ENCODE measurements at places on chromosomes 2 and 18.

DNA sequence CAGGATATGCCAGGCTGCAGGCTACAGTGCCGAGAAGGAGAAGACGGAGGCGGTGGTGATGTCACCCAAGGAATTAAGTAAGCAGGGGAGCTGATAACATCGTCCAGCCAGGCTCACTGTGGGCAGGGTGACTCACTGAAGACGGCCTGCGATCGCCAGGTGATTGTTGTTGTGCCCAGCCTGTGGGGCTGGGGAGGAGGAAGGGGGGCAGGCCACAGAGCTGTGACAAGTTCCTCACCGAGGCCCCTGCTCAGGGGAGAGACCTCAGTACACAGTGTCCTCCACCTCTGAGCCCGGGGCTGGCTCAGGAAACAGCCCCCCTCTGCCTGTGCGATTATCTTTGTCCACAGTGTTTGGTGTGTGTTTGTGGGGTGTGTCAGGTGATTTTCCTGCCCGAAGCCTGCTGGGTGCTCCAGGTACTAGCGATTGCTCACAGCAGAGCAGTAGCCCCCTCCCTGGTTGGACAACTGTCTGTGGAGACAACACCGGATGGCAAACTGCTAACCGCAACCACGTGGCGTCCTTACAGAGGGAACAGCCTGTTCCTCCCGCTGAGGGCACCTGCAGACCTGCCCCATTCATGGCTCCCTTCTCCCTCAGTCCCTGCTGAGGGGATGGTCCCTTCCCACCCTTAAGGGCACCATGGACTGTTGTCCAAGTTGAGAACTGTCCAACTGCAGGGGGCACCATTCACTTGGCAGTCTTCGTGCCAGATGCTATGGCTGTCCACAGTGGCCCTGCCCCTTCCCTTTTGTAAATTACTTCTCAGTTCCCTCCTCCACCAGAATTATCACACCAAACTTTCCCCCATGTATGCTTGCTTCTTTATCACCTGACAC lies 95.1 kb downstream of the ZFP36L2 start:
- peak; percentile 97 for DNase-seq

GRCh38 chr2:222794585-222795449 lies 66.0 kb upstream of the ACSL3 start:
- no peak for DNase-seq

DNA sequence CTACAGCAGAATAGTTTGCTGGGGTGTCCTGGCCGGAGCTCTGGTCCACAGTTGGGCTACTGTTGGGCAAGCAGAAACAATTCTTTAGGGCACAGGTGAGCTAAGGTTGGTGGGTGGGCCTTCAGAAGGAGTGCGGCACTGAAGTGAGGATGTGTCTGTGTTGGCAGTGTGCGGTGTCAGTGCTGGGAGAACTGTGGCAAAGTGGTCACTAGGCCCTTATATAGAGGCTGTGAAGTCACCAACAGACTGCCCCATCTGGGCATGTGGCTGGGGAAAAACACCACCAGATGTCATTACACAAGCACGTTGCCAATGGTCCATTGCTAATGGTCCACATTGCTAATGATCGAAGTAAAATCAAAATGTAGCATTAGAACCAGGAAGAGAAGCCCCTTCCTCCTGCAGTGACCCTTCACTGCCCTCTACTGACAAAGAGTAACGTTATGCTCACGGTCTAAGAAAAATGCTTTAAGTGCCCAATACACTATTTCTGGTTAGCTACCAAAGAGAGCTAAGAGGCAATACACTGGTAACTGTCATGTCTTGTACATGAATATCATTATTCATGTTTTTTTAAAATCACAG lies 21.3 kb downstream of the SCN1A start:
- DNase-seq, result peak; percentile 16

DNA sequence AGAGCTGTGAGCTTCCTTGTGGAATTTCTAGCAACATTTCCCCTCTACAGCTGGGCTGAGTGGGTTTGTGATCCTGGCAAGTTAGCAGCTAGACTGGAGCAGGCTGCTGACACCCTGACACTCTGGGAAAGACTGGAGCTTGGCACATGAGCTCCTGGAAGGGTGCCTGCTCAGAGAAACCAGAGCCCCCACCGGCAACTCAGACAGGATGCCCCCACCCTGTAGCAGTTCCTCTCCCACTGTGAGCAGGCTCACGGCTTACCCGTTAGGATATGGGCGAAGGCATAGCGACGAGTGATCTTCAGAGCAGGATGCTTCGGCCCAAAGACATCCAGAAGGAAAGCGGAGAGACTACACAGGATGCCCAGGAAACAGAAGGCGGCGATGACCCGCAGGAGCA lies 11.2 kb downstream of the TMEM127 start:
- no peak for DNase-seq

GRCh38 chr2:202933958-202934357 lies 21.9 kb downstream of the CARF start:
- DNase-seq, result no peak

DNA sequence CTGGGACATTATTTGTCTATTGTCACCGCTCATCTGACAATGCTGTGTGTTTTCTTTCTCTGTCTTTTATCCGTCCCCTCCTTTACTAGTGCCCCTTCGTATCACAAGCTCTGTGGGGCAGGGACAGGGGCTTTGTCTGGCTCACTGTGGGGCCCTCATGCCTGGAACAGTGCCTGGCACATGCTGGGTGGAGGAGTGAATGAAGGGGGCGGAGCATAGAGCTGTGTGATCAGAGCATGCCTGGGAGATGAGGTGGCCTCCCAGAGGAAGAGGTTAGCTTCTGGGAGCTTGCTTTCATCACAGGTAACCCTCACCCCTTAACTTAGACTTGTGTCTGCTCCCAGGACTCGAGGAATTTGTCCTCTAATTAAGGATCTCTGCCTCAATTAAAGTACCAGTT lies 16.4 kb downstream of the MTCL1 start:
- no peak for DNase-seq

DNA sequence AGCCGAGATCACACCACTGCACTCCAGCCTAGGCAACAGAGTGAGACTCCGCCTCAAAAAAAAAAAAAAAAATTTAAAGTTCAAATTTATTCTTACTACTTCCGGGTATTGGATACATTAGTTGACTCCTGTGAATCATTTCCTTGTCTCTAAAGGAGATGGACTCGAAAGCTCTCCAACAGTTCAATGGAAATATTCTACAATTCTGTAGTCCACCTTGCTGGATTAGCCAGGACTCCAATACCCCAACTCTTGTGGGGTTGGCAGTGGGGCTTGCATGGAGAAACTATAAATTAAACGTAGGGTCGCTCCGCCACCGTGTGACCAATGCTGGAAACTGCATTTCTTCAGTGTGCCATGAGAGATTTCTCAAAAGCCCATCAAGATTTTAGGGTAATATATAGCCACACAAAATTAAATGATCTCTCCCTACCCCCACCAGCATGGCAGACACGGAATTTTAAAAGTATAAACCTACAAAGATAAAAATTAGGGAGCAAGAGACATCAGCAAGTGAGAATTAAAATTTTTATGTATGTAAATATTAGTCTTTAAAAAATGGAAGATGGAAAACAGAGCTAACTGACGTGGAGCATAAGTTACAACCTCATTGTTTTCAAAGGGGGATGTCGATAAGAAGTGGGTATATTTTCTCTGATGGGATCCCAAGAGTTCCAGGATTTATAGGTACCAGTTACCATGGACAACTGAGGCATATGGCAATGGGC lies 27.8 kb upstream of the GAREM2 start:
- peak; percentile 65 for DNase-seq

DNA sequence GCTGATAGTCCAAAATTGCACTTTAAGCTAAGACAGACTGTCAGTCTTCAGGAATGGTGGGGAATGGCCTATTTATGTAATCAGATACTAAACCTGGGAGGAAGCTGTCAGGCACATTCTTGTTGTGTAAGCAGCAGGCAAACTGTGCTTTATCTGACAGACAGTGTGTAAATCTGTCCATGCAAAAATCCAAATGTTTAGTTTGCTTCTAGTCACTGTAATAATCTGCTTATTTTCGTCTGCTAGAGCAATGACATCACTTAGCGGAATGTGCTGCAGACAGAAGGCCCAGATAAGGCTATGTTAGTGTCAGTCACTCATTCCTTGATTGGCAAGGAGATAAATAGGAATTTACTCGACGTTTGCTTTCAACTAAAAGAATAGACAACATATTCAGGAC lies 263.5 kb downstream of the ZNF407 start:
- no peak for DNase-seq

GRCh38 chr18:25144820-25145219 lies 207.1 kb downstream of the ZNF521 start:
- no peak for DNase-seq

- no peak for DNase-seq
Measured at GRCh38 chr2:237980751-237981150, 13.9 kb downstream of the UBE2F start.

GRCh38 chr2:66443186-66443978 lies 8.5 kb downstream of the MEIS1 start:
- DNase-seq, result no peak

DNA sequence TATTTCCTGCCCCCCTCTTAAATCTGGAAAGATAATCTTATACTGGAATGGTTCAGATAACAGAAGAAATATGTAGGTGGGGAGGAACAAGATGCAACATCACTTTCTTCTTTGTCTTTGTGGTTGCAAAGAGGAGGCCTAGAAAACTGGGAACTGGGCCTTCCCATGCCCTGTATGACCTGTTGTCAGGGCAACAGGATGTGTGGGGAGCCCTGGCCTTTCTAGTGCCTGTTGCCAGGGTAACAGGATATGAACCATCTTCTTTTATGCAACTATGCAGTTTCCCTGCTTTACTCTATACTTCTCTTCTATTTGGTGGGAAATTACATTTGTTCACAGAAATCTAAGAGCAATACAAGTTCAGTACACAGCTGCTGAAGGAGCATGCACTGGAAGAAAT lies 79.8 kb upstream of the PDE1A start:
- no peak for DNase-seq

DNA sequence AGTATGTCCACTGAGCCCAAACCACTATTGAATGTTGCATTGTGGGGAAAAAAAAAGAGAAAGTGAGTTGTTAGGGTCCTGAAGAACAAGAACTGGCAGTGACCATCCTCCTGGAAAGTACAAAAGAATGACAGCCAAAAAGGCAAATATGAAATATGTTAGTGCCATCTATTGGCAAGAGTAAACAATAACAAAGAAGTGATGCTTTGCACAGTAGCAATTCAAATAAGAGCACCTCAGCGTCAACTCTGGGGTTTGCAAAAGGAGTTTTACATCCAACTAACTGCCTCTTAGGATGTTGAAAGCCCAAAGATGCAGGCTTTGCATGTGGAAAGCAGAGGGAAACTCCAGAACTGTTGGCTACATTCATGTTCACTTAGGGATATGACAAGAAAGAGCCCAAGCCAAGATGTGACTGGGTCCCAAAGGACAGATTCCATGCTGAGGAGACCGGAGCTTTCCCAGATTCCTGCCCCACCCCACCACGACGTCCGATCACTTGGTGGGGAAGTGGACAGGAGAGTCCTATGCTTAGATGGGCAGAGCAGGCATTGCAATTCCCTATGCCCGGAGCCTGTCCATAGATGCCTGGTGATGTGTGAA lies 15.6 kb downstream of the TRABD2A start:
- no peak for DNase-seq

DNA sequence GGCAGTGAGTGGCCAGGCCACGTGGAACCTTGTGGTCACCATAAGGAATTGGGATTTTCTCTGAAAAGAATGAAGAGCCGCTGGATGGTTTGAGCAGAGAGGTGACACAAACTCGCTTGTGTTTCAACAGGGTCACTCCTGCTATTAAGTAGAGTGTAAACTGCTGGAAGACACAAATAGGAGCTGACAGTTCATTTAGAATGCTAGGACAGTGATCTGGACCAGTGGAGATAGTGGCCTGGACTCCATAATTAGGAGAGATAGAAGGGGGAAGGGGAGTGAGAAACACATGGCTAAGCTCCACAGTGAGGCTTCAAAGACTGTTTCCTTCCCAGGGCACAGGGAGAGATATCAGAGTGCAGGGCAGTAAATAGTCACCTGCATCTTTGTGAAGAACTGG lies 381.1 kb upstream of the ST6GAL2 start:
- DNase-seq, result no peak

GRCh38 chr2:192000196-192000980 lies 153.5 kb upstream of the CAVIN2 start:
- DNase-seq, result no peak

- no peak for DNase-seq
Measured at GRCh38 chr2:178526256-178526655, 46.0 kb downstream of the PLEKHA3 start.

DNA sequence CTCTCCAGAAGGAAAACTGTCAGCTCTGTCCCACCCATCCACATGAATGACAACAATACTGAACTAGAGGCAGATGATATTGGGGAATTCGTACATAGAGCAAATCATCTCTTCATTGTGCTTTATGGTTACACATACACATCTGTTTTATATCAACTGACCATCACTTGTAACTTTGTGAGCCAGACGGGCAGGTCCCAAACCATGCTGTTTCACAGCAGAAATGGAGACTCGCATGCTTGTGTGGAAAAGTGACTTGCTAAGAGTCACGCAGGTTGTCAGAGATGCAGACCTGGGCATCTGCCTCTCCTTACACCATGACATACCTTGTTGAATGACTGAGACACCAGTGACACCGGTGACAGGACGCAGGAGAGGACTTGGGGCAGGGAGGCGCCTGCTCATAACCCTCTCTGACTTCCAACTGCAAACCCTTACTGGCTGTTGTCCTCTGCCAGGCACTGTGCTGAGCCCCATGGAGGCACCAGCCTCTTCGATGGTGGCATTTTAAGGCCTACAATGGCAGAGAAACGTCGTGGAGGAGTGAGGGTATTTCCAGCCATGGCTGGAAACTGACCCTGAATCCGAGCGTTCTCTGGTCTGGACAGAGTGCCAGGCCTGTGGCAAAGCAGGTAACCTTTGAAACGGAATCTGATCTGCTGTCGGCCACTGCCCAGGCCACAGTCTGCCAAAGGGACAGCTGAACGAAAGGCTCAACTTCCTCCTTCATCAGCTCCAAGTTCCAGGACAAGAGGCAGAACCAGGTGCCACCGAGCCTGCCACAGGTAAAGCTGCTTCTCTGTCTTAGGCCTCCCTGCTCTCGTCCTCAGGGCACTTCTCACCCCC lies 26.9 kb upstream of the ROCK2 start:
- DNase-seq, result no peak

- no peak for DNase-seq
Measured at GRCh38 chr2:9681427-9681817, 50.6 kb upstream of the YWHAQ start.

GRCh38 chr2:26481706-26482105 lies 3.8 kb upstream of the OTOF start:
- no peak for DNase-seq

- no peak for DNase-seq
Measured at GRCh38 chr2:38147333-38148121, 71.6 kb upstream of the CYP1B1 start.

DNA sequence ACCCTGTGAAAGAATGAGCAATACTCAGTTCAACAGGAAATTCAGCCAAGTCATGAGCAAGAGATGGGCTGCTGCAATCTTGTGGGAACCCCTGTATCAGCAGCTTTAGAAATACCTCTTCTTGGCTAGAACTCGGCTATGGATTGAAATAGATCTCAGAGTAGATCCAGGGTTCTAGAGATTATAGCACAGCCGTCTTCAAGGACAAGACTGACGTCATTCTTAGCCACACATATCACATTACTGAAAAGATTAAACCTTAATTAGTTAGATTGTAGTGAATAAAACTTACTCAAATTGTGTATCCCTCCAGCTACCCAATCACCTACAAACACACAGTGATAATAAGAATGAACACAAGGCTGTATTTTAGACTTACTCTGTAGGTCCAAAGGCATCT lies 776.4 kb downstream of the EPHA4 start:
- DNase-seq, result no peak

GRCh38 chr2:165897726-165898125 lies 55.9 kb downstream of the TTC21B start:
- DNase-seq, result no peak

GRCh38 chr2:44944102-44944951 lies 2.8 kb downstream of the SIX3 start:
- no peak for DNase-seq

- no peak for DNase-seq
Measured at GRCh38 chr18:56462276-56462675, 176.1 kb downstream of the TXNL1 start.
